Small intestine (tissue), 16 donors: ENCODE measurements at places on chromosomes 1 and 21.
A peak's percentile ranks its signal among the peaks of the same experiment; 100 is the strongest.

- peak; percentile 88 for DNase-seq
These were observed 37.5 kb downstream of the CAMTA1 start for GRCh38 chr1:6822530-6823359.

DNA sequence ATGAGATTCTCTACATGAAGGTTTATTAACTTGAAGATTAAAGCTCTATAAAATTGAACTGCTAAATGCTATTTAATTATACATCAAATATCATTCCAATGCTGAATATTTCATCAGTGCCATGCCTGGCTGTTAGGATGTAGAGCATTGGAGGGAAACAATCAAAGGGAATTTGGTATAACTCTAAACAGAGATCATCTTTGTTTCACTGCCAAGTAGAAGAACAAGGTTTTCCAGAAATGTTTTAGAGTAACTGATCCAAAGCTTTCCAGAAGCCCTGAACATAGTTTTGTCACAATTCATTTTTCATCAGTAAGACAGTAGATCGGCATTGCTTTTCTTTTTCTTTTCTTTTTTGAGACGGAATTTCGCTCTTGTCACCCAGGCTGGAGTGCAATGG is 5.9 kb upstream of the DSTYK start:
- DNase-seq: no peak

DNA sequence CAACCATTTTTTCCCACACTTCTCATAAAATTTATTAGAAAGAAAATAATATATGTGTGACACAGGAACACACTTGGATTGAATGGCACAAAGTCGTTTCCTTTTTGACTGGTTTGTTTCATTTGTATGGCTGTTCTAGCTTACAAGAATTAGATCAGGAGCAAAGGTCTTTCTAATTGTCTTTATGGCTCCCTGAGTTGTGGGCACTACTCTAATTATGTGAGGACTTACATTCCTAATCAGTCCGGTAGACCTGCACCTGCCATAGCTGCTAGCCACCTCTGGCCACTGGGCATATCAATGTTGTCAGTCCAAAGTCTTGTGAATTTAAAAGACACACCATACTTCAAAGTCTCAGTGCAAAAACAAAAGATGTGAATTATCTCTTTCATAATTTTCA is 346.7 kb downstream of the NTNG1 start:
- DNase-seq: peak; percentile 30

- DNase-seq: peak; percentile 76
These were observed 16.9 kb upstream of the BTG2 start for GRCh38 chr1:203288400-203288799.

DNA sequence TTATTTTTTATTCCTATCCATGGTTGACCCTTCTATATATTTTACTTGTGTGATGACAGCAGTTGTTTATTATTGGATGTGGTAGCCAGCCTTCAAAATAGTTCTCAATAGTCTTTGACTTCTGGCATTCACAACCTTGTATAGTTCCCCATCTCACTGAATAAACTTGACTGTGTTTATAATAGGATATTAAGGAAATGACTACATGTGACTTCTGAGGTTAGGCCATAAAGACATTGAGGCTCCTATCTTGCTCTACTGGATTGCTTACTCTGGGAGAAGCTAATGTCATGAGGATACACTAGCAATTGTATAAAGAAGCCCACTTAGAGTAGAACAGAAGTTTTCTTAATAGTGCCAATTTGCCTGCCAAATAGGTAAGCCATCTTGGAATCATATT is 231.8 kb downstream of the NEGR1 start:
- no peak for DNase-seq

- DNase-seq: no peak
These were observed 148.2 kb downstream of the NOS1AP start for GRCh38 chr1:162217706-162218105.

DNA sequence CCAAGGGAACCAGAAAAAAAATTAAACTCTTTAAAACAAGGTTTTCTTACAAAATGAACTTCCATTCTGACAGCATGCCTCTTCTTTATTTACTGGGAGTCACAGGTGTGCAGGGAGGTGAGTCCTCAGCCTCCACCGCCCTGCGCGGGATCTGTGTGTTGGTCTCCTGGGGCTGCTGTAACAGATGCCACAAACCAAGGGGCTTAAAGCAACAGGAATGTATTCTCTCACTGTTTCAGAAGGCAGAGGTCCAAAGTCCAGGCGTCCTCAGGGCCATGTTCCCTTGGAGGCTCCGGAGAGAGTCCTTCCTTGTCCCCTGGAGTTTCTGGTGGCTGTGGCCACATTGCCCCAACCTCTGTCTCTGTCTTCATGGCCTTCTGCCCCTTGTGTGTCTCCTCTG is 123.6 kb upstream of the C1orf174 start:
- DNase-seq: no peak

DNA sequence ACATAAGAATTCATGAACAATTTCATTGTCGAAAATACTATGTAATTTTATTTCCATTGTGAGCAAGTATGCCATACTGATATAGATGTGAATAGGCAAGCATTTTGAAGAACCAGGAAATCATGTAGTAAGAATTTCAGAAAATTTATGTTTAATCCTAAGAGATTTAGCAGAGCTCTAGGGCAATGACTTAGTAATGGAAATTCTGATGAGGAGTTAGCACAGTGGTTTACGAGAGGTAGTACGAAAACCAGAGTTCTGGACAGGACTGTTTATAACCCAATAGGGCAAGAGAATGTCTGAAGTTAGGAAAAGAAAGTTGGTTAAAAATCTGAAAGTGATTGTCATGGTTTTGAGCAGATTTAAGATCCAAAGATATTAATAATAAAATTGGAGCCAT is 439.6 kb upstream of the DEPDC1 start:
- DNase-seq: no peak
